Foreskin melanocyte (primary cell): ENCODE measurements at places on chromosomes 13 and 19.

DNA sequence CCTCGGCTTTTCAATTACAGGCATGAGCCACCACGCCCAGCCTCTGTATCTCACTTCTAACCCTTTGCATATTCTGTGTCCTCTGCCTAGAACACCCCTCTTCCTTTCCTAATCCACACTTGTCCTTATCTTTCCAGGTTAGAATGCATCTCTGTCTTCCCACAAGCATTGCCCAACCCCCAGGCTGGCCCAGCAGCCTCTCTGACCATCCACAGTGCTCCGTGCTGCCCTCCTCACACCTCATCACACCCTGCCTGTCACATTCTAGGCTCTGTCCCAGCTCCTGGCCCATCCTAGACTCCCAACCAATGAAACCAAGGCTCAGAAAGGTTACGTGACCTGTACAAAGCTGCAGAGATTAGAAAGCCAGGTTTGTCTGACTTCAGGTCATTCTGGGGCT, 11.3 kb downstream of the JAK3 start:
- DNase-seq = no peak

DNA sequence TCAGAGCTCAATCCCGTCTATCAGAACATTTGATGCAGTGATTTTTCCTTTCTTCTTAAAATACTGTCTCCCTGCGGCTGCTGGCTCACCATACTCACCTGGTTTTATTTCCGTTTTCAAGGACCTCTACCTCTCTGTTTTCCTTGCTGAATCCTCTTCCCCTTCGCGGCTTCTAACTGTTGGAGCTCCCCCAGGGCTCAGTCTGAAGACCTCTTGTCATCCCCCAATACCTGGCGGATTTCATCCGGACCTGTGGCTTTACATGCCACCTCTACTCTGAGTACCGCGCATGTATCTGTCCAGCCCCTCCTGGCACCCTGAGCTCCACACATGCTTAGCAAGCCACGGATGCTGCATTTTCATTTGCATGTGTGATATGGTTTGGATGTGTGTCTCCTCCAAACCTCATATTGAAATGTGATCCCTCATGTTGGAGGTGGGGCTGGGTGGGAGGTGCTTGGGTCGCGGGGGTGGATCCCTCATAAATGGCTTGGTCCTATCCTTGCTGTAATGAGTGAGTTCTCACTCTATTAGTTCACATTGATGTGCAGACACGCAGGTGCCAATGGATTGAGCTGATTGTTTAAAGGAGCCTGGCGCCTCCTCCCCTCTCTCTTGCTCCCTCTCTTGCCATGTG, 106.2 kb upstream of the LSM14A start:
- no peak for DNase-seq

GRCh38 chr13:88675347-88675996, 1004.3 kb downstream of the SLITRK5 start:
- DNase-seq = no peak

- no peak for DNase-seq
Measured at GRCh38 chr19:44282846-44283245, 22.0 kb downstream of the ZNF235 start.

- no peak for DNase-seq
Measured at GRCh38 chr13:31725841-31726240, 13.5 kb upstream of the RXFP2 start.

DNA sequence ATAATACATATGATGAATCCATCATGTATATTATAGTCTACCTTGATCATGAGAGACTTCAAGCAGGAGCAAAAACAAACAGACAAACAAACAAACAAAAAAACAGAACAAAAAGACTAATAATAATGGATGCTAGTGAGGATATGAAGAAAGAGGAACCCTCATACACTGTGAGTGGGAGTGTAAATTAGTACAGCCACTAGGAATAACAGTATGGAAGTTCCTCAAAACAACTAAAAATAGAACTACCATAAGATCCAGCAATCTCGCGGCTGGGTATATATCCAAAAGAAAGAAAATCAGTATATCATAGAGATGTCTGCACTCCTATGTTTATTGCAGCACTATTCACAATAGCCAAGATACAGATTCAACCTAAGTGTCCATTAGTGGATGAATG, 7.0 kb upstream of the DLEU7 start:
- no peak for DNase-seq

DNA sequence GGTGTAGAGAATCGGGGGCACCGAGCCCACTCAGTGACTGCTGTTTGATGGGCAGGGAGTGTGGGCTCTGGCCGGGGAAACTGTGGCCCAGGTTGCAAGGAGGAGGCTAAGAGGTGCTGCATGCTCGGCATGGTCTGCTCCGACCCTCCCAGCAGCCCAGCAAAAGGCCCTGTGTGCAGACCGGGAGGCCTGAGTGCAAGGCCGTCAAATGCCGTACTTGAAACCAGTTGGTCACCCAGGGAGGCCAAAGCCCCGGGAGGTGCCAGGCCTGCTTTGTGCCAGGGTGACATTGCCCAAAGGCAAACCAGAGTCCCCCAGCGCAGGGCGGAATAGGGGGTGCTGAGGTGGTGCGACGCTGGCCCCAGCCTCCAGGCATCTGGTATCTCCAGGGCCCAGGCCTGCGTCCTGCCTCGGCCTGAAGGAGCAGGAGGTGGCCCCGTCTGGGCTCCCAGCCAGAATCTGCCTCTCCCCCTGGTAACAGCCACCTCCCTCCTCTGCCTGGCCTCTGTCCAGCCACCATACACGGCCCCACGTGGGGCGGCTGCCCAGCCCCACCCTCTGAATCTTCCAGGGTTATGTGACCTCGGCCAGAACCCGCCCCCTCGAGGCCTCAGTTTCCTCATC, 4.0 kb downstream of the PIK3R2 start:
- peak; percentile 65 for DNase-seq

DNA sequence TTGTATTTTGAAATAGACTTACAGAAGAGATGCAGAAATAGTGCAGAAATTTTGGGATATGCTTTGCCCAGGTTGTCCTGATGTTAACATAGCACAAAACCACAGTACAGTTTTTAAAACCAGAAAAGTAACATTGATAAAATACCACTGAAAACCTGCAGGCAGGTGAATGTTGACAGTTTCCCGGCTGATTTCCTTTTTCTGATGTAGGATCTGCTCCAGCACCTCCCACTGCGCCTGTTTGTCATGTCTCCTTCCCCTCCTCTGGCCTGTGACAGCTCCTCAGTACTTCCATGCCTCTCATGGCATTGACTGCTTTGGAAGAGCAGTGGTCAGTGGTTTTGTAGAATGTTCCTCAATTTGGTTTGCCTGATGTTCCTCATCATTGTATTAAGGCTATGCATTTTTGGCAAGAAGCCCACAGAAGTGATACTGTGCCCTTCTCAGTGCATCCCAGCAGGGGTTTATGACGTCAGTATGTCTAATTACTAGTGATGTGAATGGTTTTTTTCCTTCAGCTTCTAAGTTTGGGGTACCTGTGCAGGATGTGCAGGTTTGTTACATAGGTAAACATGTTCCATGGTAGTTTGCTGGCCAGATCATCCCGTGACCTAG, 31.0 kb downstream of the TDRD12 start:
- no peak for DNase-seq

DNA sequence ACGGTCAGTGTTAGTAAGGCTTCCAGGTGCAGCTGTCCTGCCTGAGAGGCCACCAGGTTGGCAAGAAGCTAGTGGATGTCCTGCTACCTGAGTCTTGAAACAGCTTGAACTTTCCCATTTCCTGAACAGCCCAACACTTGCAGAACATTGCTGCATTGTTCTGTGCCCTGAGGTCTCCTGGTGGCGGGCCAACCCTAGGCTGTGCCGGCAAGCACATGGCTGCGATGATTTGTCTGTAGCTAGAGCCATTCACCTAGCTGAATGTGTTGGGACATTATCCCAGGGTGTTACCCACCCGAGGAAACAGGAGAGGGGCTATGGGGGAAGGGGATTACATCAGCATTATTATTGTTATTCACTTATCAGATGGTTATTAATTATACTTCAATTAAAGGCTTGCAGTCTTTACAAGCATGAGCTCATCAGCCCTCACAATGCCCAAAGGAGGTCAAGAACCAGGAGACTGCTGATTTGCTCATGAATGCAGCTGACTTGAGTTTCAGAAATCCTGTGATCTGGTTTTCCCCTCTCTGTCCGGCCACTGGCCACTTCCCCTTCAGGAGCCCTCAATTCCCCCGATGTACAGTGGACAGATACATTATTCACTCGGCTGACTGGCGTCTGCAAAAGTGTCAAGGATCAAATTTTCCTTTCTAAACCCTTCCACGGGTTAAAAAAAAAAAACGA, 187.6 kb upstream of the TSC22D1 start:
- DNase-seq = peak; percentile 65

DNA sequence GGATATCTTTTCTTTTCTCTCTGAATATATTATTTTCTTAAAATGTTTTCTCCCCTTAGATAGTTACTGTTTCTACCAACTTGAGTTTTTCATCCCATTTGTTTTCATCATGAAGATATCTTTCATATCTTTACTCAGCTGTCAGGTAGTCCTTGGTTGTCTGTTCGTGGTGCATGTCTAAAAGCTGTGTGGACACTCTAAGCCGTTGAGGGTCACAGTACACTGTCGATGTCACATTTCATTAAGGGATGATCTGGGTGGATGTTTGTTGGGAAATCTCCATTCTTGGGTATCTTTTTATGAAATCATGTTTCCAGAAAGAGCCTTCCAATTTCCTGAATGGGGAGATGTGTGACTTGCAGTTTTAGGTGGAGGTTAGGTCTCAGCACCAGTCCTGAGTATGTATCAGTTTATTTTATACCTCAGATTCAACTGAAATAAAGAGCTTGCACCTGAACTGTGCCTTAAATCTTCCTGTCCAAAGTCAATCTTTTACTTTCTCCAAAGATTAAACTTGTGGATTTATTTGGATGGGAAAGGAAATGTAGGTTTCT, 23.2 kb downstream of the ZMYM2 start:
- no peak for DNase-seq

DNA sequence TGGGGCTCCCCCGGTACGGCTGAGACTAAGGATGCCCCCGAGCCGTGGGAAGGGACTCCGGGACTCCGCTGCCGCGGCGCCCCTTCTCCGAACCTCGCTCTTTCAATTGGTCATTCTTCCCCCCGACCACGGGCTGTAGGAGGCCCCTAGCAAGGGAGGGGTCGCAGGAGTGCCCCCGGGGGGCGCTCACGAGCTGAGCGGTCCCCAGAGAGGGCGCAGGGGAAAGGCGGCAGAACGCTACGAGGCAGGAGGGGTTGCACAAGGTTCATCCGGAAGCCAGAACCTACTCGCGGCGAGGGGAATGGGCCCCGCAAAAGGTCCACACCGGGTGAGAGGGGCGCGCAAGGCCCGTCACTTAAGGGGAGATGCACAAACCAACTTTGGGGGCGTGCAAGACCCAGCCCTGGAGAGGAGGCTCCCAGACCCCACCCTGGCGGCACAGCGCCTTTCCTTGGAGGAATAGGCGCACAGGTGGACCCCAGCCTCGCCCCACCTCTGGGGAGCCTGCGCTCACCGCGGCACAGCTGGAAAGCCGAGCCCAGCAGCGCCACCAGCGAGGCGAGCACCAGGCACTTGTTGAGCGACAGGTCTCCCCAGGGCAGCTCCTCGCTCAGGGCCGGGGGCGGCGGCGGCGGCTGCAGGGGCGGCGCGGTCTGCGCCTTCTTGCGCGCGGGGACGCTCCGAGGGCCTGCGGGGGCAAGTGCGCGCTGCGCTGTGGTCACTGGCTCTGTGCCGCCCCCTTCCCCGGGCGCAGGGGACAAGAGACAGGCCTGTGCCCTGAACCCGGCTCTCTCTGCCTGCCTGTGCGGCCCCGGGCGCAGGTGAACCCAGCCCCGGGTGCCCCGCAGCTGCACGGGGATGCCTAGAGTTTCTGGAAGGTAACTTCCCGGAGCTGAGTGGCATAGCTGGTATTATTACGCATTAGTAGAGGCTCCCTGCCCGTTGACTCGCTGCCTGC, 2.8 kb downstream of the JSRP1 start:
- no peak for DNase-seq

GRCh38 chr13:109684084-109684823, 102.1 kb downstream of the IRS2 start:
- DNase-seq = no peak

- DNase-seq = no peak
Measured at GRCh38 chr13:24323036-24323738, 13.8 kb downstream of the C1QTNF9 start.

GRCh38 chr13:102386461-102386860, 15.4 kb downstream of the FGF14 start:
- no peak for DNase-seq

GRCh38 chr19:8504171-8504570, 1.7 kb upstream of the PRAM1 start:
- DNase-seq = no peak
